CD4-positive, alpha-beta T cell (primary cell): ENCODE measurements at places on chromosomes 3 and 15. TPM values are rescaled to one million over a fixed set of nuclear protein-coding genes. Genes with fewer than 3 reads are reported as not detected.

The CCR4 gene
- total RNA-seq, result 76.2 TPM

The CACNA1D gene
- total RNA-seq, result not detected

The CGNL1 gene
- not detected for total RNA-seq

The IQGAP1 gene
- 76.8 TPM for total RNA-seq

The TTC21A gene
- 4.1 TPM for total RNA-seq

The CPLX3 gene
- 0.16 TPM for total RNA-seq

The C3orf85 gene
- total RNA-seq, result not detected

DNA sequence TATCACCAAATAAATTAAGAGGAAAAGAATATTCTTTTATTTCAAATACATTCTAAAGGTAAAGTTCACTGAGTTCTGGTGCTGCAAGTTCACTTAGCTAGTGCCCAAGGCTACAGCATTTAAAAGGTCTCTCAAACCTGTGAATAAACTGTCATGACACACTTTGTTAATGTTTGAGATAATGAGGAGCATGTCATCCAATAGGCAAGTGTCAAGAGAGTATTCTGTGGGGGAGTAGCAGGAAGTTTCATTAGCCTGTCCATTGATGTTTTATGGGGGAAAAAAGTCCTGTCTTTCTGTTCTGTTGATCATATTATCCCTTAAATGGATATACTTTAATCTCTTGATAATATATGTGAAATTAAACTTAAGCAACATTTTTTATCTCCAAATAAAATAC lies 4.0 kb downstream of the SPESP1 start:
- H3K4me3 ChIP-seq, result no peak overlapping the region
- H3K27ac ChIP-seq, result no peak overlapping the region
- peaks cover 5% of the 10 kb centered on the region for H3K27me3 ChIP-seq
- no peak for DNase-seq

DNA sequence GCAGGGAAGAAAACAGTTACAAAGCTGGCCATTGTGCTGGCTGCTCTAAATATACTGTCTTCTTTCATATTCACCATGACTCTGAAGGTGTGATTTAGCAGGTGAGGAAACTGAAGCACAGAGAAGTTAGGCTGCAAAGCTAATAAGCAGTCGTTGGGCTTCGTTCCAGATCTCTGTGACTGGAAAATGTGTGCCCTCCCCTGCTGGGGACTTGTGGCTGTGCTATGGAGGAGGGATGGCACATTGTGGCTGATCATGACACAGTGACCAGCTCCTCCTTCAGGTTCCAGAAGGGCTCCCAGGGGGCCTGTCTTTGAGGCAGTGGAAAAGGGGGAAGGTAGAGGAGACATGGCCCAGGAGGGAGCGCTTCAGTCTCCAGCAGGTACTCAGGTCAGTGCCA lies 19.2 kb downstream of the PXK start:
- peaks cover 26% of the 10 kb centered on the region for H3K4me1 ChIP-seq
- no peak overlapping the region for H3K4me3 ChIP-seq
- no peaks in the 10 kb centered on the region for H3K27me3 ChIP-seq
- peaks cover 7% of the 10 kb centered on the region for H3K36me3 ChIP-seq
- no peak overlapping the region for H3K27ac ChIP-seq

GRCh38 chr15:80773122-80773551 lies 6.0 kb upstream of the CEMIP start:
- no peak for DNase-seq
- no peak overlapping the region for H3K27ac ChIP-seq
- peaks cover 14% of the 10 kb centered on the region for H3K27me3 ChIP-seq

GRCh38 chr3:46867550-46867898 lies 4.3 kb upstream of the MYL3 start:
- no peaks in the 10 kb centered on the region for H3K27me3 ChIP-seq
- no peak overlapping the region for H3K4me3 ChIP-seq
- DNase-seq, result no peak
- no peak overlapping the region for H3K27ac ChIP-seq
- H3K4me1 ChIP-seq, result peaks cover 5% of the 10 kb centered on the region

DNA sequence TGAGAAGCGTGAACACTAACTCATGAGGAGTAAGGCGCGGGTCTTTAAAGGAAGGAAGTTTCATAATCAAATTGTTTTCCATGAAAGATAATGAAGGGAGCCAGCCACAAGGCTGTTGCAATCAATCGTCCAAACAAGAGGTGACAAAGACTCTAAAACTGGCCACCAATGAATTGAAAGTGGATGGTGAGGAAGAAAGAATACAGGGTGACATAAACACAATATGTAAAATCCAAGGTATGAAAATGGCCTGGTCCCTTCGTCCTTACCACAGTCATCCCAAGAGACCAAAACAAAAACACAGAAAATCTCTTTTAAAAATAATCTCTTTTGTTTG lies 12.0 kb downstream of the CD86 start:
- no peaks in the 10 kb centered on the region for H3K36me3 ChIP-seq
- H3K27me3 ChIP-seq, result no peaks in the 10 kb centered on the region
- no peaks in the 10 kb centered on the region for H3K4me1 ChIP-seq
- no peak for DNase-seq
- H3K27ac ChIP-seq, result no peak overlapping the region
